Activated CD4-positive, alpha-beta T cell treated with anti-CD3 and anti-CD28 coated beads, Interleukin-10, Interleukin-2, amounts not matched to agents 100 ng/mL and 50 ng/mL, durations not matched to agents 16 hours and 8 hours (primary cell): ENCODE measurements at places on chromosomes 5 and 9.

GRCh38 chr9:16134351-16134750, 581.5 kb downstream of the CCDC171 start:
- DNase-seq = no peak

DNA sequence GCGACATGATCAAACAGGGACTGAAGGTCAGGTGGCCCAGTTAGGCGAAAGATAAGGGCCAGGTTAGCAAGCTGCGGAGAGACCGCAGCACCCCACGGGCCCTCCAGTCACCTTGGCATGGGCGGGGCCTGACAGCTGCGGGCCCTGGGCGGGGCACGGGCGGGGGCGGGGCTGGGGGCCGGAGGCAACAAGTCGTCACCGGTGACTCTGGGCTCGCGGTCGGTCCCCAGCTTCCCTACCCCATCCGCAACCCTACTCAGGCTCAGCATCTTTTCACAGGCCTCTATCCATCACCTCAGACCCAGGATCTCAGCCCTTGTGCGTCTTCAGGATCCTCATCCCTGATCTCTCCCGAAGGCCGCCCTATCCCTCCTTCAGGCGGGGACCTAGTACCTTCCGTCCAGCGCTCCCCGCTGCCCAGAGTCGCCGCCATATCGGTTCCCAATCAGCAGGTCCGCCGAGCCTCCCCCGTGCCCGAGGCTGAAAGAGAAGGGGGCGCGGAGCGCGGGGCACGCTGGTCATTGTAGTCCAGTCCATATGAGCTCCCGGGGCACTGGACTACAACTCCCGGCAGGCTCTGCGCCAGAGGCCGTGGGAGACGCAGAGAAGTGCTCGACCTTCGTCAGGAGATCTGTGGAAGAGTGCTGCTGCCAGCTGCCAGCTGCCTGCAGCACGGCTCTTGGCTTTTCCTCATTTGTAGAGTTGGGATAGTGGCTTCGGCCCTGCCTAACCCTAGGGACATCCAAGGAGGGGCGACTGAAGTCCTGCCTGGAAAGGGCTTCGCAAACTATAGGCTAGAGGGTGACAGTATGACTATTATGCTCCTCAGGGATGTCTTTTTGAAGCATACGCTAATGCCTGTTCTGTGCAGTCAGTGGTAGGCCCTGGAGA, at the start of gene DNAJC18:
TSS of gene DNAJC18 (minus strand) at position 513 of the 891 bp plus-strand sequence. CDS start at position 433, 80 bp downstream.
- peak; percentile 95 for DNase-seq

GRCh38 chr9:94127806-94128205, 43.5 kb downstream of the PTPDC1 start:
- no peak for DNase-seq

- no peak for DNase-seq
Observed at GRCh38 chr5:12246036-12246435, 341.8 kb upstream of the CTNND2 start.

DNA sequence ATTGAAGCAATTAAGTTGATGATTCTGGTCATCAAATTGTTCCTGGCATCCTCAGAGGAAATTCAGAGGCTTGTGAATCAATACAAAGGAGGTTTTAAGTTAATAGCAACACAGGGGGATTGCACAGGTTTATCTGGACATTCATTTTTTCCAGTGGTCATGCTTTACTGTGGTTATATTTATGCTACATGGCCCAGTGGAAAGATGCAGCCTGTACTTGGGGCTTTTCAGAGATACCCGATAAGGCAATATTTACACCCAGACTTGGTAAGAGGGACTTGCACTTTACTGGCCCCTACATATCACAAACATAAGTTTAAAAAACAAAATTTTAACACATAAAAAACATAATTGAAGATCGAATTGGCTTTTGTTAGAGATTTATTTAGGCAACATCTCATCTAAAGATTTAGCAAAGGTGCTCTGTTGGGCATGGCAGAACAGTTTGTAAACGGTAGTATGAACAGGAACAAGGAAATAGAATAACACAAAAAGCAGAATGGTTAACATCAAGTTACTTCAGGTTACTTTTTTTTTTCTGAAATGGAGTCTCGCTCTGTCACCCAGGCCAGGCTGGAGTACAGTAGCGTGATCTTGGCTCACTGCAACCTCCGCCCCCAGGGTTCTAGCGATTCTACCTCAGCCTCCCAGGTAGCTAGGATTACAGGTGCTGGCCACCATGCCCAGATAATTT, 49.7 kb upstream of the GLDC start:
- no peak for DNase-seq

DNA sequence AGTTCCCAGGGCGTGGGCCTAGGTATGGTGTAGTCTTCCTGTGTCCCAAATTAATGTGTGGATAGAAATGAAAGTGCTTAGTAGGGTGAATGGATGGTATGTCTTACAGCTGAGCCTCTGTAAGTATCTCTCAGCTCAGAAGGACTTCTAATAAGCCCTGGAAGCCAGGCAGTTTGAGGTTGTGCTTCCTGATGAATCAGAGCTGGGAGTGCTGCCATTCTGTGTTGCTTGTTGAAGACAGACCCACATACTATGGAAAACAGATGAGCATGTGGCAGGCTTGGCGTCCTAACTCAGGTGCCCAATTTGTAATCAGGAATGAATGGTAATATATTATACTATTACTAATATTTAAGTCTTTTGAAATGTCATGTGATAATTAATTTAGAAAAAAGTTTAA, 69.8 kb downstream of the CMYA5 start:
- no peak for DNase-seq

- DNase-seq = no peak
Observed at GRCh38 chr5:80187421-80188090, 68.3 kb downstream of the SERINC5 start.

DNA sequence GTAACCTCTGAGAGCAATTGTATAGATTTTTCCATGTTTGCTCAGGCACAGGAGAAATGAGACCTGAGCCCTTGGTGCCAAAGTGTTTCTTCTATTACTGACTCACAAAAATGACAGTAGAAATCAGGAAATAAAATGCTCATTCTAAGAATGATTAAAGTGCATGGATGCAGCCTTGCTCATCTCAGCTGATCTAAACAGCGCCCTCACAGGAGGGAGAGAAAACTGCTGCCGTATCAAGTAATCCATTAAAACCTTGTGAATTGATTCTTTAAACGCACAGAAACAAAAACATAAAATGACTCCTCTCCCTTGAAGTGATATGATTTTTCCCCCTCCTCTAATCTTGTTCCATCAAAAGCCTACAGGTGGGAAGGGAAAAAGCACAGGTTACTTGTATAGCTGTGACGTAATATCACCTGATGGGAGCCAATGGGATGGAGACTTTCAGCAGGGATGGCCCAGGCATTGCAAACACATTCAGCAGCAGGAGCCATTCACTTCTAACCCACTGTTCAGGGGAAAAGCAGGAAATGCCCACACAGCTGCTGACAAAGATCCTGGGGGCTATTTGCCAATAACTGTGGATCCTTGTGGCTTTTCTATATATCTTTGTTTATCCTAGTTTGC, 76.7 kb downstream of the PLCXD3 start:
- peak; percentile 1 for DNase-seq

- DNase-seq = peak; percentile 1
Observed at GRCh38 chr9:38622288-38622674, 1.9 kb upstream of the ANKRD18A start.

DNA sequence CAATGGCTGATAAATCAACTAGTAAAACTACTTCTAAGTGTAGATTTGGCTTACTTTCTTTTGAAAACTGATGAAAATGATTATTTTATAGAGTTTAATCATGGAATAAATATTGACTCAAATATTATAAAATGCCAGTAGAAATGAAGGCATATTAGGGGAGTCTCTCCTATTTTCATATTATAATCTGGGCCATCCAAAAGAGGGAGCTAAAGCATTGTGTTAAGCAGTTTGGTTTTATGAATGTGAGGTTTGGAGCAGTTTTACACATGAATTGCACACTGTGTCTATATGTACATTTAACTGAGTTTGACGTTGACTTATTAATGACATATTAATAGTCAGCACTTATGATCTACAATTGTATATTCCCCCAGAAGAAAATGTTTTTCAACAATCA, 17.4 kb downstream of the CDH9 start:
- no peak for DNase-seq

GRCh38 chr9:79896390-79896980, 324.7 kb downstream of the TLE4 start:
- no peak for DNase-seq

- DNase-seq = no peak
Observed at GRCh38 chr5:110903966-110904365, 165.2 kb downstream of the SLC25A46 start.

GRCh38 chr5:163094492-163095180, 342.8 kb upstream of the CCNG1 start:
- DNase-seq = no peak

DNA sequence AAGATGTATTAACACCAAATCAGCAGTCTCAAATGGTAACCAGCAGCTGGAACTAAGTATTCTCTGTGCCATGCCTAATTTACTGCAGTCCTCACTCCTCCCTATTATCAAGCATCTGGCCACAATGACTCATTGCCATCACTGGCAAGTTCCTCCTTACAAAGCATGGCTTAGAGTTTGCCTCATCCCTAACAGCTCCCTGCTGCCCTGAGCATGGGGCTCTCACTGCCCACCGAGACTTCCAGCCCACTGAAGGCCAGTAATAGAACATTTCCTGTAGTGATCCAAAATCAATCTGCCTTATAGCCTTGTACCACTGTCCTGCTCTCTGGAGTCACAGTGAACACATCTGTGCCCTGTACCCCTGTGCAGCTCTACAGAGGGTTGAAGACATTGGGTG, 211.9 kb upstream of the TRIM32 start:
- DNase-seq = no peak

DNA sequence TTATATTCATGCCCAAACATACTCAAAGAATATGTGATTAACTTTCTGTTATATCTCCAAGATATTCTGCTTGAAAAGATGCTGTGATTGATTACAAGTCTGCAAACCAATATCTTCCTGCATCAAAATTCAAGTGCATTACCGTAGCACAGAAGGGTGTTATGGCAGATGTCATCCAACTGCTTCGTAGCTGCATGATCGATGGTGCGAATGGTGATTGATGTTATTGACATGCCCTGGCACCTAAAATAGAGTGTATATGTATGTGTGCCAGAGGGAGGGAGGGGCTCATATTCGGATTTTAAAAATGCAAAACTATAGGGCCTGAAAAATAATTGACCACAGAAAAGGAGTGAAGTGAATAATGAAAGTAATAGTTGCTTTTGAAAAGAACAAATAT, 882.1 kb upstream of the NUDT12 start:
- no peak for DNase-seq

GRCh38 chr9:97924386-97924785, 2.1 kb upstream of the TRMO start:
- no peak for DNase-seq

- DNase-seq = no peak
Observed at GRCh38 chr5:136308212-136308795, 57.0 kb downstream of the TRPC7 start.
